T-helper 2 cell (primary cell): ENCODE measurements at places on chromosomes 4 and X.
A peak's percentile ranks its signal among the peaks of the same experiment; 100 is the strongest.

GRCh38 chr4:172232966-172233365 is 419.8 kb downstream of the GALNTL6 start:
- DNase-seq = no peak

- DNase-seq = peak; percentile 7
Measured at GRCh38 chrX:11137543-11138139, 26.5 kb downstream of the HCCS start.

GRCh38 chr4:169282429-169283113 is 11.8 kb upstream of the SH3RF1 start:
- no peak for DNase-seq

DNA sequence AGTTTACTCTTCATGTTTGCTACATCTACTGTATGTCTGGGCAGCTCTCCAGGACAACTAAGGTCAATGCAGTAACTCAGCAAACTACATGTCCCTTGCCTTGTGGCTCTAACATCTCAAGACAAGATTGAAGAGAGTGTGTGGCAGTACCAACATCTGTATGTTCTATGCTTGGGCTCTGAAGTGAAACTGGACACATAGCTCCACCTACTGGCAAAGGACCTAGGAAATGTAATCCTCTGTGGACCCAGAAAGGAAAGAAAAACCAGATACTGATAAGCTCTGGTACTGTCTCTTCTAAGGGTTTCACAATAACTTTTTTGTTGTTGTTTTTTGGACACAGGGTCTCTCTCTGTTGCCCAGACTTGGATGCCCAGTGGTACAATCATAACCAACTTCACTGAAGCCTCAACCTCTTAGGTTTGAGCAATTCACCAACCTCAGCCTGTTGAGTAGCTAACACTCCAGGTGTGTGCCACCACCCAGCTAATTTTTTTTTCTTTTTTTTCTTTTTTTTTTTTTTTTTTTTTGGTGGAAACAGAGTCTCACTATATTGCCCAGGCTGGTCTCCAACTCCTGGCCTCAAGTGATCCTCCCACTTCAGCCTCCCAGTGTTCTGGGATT is 64.1 kb downstream of the QDPR start:
- DNase-seq = peak; percentile 69

GRCh38 chr4:154982187-154983047 is 201.3 kb downstream of the RBM46 start:
- DNase-seq = peak; percentile 4

GRCh38 chrX:68568136-68568535 is 69.3 kb downstream of the YIPF6 start:
- DNase-seq = no peak
